ENCODE measurements at places on chromosomes 6 and 20.

DNA sequence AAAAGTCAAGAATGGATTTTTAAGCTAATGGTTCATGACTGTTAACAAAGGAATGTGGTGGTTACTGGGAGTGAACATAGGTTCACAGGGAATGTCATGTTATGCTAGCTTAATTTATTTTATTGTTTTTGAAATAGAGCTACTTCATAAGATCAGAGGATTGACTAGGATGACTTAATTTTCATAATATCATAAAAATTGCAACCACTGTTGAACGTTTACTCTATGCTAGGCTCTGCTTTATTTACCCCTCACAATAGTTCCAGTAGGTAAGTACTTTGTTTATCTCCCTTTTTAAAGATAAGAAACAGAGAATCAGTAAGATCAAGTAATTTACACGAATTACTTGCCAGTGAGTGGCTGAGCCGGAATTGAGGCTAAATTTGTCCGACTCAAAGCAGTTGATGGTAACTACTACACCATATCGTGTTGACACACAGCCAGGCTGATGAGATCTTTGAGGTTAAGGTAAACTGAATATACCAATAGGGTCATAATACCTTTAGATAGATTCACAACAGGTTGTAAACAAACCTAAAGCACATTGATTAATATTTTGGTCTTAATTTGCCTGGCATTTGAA lies 194.6 kb upstream of the CITED2 start:
- DNase-seq, result no peak

- no peak for DNase-seq
Observed at GRCh38 chr20:63174309-63175037, 41.5 kb downstream of the YTHDF1 start.

DNA sequence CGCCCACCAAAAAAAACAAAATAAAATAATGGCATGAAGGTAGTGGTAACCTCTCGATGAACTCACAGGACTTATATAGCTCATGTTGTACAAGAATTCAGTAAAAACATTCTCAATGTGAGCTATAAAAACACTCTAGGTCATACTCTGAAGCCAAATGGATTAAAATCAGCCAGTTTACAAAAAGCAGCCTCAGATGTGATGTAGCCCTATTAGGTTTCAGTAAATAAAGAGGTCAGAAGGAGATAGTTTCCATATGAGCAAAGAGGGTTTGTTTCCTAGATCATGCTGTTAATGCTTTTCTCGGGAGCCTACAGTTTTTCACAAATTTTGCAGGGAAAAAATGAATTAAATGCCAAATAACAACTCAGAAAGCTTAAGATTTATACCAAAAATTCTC lies 319.5 kb upstream of the HSF2 start:
- no peak for DNase-seq

- no peak for DNase-seq
Observed at GRCh38 chr6:163291622-163292021, 122.9 kb upstream of the QKI start.

- no peak for DNase-seq
Observed at GRCh38 chr20:10236540-10237533, 18.2 kb downstream of the SNAP25 start.

GRCh38 chr6:66930559-66931290 lies 1223.7 kb upstream of the EYS start:
- no peak for DNase-seq

- DNase-seq, result no peak
Observed at GRCh38 chr6:140669321-140669720, 1294.9 kb upstream of the CITED2 start.

DNA sequence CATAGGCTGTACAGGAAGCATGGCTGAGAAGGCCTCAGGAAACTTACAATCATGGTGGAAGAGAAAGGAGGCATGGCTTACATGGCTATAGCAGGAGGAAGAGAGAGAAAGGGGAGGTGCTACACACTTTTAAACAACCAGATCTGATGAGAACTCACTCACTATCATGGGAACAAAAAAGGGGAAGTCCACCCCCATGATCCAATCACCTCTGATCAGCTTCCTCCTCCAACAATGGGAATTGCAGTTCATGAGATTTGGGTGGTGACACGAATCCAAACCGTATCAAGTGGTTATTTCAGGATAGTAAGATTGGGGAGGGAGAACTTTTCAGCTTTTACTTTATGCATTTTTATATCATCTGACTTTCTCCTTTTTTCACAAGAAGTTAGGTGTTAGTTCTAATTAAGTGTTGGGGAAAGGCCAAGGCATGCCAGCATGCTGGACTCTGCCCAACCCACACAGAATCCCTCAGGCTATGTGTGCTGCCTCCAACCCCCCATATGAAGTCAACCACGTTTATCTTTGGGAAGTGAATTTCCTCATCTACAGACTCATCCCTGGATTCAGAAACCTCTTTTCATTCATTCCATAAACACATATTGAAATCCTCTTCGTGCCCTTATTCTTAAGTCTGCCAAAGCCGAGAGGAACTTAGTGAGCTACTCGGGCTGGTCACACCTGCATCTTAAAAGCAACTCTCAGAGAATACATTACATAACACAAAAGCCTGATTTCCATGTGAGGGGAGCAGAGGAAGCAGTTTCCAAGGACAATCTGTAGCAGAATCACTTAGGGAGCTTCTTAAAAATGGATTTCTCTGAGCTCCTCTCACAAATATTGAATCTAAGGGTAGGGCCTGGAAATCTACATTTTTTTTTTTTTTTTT lies 16.7 kb upstream of the CLIC5 start:
- peak; percentile 38 for DNase-seq

DNA sequence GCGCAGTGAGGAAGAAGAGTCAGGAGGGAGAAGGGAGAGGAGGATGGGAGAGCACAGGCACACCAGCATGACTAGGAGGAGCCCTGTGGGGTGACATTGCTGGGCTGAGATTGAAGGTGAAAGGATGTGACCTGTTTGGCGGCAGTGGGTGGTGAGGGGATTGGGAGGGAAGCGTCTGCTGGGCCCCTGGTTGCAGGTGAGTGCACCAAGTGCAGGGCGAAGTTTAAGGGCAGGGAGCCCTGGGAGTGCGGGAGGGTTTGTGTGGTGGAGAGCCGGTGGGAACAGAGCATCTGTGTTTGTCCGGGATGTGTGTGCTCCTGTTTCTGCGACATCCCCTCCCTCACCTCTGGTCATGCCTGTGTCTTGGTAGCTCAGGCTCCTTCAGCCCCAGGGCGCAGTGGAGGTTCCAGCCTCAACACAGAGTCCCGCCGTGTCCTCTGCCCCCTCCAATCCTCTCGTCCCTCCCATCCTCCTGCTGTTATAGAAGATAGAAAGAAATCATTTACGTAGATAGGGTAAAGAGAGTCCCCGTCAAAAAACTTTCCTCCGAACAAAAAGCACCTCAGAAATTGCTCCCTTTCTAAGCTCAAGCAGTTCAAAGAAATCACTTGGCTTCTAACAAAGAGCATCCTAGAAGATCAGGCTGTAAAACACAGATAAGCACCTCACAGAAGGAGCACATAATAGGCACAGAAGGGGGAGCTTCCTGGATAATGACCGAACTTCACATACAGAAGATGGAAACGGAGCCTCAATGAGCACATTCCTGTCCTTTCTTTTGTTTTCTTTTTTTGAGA lies 25.0 kb downstream of the ULBP1 start:
- DNase-seq, result no peak

DNA sequence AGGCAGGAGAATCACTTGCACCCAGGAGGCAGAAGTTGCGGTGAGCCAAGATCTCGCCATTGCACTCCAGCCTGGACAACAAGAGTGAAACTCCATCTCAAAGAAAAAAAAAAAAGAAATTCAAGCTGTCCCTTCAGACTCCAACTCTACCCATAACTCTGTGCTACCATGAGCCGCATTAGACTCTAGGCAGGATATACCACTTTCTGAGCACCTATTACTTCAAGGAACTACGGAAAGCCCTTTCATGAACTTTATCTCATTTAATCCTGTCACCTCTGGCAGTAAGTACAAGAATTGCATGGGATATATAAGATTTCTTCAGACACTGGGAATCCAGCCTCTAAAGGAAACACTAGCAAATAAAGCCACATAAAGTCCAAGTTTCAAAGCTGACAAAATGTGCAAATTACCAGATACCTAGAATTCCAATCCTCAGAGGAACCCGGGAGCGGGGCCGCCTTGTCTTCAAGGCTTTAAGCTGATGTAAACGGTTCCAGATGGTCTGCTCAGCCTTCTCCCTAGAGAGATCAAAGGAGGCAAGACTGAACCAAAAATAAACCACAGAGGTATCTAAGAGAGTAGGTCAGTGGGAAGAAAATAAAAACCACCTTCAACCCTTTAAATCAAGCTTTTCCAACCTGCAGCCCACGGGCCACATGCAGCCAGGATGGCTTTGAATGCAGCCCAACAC lies 9.4 kb downstream of the CDK5RAP1 start:
- DNase-seq, result no peak

DNA sequence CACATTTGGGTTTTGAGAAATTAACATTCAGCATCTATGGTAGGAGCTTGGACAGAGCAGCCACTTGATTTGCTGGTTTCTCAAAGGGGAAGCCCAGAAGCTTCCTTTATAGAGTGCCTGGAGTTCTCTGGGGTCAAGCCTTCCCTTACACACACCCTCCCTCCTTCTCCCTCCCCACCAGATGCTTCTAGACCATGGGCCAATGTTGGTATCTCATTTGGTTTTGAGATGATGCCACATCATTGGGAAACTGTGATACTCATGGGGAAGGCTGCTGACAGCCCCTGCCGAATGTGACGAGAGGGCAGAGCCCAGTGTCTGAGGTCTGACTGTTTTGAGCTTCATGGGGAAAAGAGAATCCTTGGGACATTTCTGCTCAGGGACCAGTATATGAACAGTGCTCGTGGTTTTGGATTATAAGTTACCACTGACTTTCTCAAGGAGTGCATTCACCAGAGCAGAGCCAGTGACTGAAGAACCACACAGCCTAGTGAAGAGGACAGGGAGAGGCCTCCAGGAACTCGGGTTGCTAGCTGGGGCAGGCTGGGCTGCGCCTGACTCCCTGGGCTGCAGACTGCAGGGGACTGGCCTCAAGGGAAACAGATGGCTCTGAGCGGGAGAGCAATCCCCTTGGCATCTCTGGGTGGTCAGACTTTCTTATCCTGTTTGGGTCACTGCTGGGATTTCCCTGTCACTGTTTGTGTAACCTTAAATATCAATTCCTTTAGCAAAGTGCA lies 46.4 kb upstream of the CST5 start:
- no peak for DNase-seq

GRCh38 chr20:10992731-10993130 lies 318.9 kb upstream of the JAG1 start:
- DNase-seq, result no peak

GRCh38 chr6:36788768-36789167 lies 50.5 kb downstream of the CPNE5 start:
- peak; percentile 66 for DNase-seq

Measured in activated CD4-positive, alpha-beta T cell treated with anti-CD3 and anti-CD28 coated beads, Interleukin-2, amount 10 ng/mL, durations not matched to agents 24 days and 14 days (primary cell).